ENCODE measurements at places on chromosomes 6 and 20. TPM values are rescaled to one million over a fixed set of nuclear protein-coding genes. Genes with fewer than 3 reads are reported as not detected.
A peak's percentile ranks its signal among the peaks of the same experiment; 100 is the strongest.

GRCh38 chr20:57870597-57871236 is 160.9 kb upstream of the PMEPA1 start:
- no peak for DNase-seq

DNA sequence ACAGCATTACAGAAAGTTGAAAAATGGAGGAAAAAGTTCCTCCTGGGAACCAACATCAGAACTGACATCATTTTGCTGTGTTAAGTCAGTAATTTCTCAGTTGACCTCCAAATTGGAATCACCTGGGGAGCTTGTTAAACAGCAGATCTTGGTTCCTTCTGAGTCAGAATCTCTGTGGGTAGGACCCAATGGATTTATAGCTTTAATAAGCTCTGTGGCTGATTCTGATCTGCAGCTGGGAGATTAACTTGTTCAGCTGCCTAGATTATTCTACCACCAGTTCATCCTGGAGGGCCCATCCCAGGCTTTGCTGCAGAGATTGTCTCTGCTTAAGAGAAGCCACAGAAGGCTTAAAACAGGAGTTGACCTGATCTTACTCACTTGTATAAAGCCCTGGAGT is 90.7 kb upstream of the POPDC3 start:
- no peak for DNase-seq

GRCh38 chr6:127864701-127865100 is 36.2 kb downstream of the THEMIS start:
- DNase-seq: no peak

DNA sequence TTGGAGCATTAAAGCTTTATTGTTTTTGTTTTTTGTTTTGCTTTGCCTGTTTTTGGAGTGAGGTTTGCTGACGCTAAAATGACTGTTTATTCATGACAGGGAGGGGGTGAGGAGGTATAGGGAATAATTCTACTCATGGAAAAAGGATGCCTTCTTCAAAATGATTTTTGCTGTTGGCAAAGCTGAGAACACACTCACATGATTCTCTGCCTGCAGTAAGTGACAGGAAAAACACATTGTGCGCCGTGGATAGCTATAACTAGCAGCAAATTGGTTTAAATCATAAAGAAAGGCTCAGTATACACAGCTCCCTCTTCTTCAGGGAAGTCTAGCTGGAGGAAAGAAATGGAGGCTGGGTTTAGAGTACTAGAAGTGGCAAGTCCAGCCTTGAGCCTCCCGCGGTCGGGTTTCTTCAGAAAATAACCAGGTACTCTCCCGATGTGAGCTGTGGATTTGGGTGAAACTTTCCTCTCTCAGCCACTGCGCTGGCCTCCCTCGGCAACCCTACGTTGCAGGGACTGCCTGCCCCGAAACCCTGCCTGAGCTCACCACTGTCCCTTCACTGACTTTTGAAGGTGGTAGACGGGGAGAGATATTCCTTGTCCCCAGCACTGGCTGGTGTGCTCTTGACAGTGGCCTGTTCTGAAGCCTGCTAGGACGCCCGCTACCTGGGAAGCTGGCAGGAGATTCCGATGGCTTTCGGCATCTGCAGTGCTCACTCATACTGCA is 278.2 kb downstream of the NRN1 start:
- no peak for DNase-seq

DNA sequence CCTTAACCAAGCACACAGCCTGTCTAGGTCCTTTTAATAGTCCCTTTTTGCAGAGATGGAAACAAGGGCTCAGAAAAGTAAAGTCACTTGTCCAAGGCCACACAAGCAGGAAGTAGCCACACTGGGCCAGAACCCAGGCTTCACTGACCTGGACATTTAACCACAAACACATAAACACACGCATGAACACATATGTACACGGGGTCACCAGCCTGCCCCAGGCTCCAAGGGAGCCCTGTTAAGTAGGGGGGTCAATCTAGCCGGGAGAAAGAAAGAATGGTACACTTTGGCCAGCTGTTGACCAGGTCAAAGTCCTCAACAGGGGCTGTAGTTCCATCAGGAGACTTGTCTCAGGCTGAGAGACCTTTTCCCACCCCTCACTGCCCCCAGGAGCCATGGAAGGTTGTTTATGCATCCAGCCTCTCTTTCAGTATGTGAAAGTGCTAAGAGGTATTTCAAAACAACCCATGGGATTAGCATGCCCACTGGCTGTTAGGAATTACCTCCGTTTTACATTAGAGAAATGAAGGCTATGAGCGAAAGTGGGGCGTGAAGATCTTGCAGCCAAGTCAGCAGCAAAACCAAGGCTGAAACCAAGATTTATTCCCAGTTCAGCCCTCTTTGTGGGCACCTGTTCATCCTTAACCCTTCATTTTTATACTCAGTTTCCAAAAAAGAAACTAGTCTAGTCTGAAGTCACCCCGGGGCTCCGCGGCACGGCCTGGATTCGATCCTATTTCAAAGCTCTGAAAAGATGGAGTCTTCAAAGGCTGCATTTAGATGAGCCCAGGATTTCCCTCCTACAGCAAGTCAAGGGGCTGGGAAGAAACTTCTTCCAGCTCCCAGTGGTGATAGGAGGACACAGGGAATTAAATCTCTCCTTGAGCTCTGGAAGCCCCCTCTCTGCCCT is 9.8 kb downstream of the SDC4 start:
- no peak for DNase-seq

DNA sequence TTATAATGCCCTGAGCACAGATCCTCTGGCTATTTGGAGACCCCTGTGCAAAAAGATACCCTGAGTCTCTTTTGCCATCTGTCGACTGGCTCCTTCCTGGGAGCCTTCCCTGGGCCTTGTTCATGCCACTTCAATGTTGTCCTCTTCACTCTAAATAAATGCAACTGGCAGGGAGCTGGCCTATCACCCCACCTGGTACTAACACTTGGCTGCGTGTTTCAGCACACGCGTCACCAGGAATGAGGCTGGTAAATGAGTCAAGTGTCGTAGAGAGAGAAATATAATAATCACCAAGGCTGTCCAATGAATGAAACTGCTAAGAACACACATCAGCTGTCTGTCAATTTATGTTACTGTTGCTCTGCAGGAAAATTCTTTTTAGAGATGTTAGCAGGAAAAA is 374.6 kb upstream of the JARID2 start:
- no peak for DNase-seq

GRCh38 chr20:3307078-3307477 is 68.1 kb upstream of the SLC4A11 start:
- DNase-seq: no peak

DNA sequence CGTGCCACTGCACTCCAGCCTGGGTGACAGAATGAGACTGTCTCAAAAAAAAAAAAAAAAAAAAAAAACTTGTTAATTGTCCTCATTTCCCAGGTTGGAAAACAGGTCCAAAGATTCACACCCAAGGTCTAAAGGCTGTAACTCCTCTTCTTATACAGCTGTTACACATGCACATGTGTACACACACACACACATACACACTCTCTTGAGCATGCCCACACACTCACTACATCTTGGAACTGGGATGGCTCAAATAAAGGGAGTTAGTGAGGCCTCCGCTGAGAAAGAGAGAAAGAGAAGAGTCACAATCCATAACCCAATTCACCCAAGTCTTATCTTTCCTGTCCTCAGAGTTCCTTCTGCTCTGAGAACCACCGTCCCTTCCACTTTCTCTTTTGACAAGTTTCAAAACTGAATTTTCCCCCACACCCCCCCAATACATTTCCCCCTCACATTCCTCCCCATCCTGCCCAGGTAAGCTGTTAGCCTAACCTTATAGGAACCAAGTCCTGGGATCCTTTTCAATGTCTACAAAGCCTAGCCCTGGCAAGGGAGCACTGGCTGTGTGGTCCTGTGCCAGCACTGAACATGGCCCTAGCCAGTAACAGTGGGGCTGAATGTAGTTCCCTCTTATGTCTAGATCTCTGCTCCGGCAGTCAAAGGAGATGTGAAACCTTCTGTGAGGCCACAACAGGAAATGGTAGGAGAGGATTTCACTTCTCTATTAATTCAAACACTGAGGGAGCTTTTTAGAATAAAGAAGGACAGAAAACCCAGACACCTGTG is 3.2 kb upstream of the HLA-DMB start:
- DNase-seq: no peak

DNA sequence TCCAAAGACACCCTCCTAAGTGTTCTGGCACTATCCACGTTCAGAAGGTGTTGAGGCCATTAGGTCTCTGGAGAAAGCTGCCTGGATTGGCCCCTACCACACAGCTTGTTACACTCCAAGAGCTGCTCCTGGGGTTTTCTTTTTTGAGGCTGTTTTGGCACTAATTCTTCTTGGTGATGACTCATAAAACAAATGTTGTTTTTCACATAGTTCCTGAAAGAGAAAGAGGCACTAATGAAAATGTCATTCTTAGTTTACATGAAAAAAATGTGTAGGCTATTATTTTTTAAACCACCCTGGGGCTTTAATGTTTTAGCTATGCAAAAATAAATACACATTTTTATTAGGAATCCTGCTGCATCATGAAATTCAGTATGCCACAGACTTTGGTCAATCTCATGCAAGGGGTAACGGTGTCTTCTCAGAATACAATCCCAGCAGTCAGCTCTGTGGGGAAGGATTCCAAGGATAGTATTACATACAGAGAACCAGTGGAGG is 38.1 kb downstream of the TBPL1 start:
- DNase-seq: no peak

DNA sequence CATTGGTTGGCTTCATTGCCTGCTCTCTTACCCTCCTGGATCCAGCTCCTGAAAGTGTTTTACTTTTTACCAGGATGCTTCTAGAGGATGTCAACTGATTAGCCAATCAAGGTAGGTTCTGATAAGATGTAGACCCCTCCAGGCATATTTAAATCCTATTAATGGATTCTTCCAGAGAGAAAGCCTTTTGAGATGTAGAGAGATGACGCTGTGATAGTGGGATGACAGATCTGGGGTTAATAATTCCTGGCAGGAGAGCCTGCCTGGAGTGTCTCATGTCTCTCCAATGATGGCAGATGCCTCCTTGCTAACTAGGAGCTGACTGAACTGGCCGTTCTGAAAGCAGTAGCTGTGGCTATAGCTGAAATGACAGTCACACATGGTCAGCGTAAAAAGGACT is 116.9 kb upstream of the DTNBP1 start:
- no peak for DNase-seq

DNA sequence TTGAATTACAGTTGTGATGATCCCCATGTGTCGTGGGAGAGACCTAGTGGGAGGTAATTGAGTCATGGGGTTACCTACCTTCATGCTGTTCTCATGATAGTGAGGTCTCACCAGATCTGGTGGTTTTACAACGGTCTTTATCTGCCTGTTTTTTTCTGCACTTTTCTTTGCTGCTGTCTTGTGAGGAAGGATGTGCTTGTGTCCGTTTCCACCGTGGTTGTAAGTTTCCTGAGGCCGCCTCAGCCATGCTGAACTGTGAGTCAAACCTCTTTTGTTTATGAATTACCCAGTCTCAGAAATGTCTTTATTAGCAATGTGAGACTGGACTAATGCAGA is 6.5 kb upstream of the RANBP9 start:
- DNase-seq: no peak

GRCh38 chr6:11586536-11586935 is 49.0 kb downstream of the TMEM170B start:
- no peak for DNase-seq

- DNase-seq: no peak
Measured at GRCh38 chr20:7029019-7029418, 261.5 kb downstream of the BMP2 start.

DNA sequence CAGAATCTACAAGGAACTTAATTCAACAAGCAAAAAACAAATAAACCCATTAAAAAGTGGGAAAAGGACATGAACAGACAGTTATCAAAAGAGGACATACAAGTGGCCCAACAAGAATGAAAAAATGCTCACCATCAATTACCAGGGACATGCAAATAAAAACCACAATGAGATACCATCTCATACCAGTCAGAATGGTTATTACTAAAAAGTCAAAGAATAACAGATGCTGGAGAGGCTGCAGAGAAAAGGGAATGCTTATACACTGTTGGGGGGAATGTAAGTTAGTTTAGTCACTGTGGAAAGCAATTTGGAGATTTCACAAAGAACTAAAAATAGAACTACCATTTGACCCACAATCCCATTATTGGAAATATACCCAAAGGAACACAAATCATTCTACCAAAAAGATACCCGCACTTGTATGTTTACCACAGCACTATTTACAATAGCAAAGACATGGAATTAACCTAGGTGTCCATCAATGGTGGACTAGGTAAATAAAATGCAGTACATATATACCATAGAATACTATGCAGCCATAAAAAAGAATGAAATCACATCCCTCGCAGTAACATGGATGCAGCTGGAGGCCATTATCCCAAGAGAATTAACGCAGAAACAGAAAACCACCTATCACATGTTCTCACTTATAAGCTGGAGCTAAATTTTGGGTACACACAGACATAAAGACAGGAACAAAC is 48.4 kb downstream of the RNGTT start:
- DNase-seq: no peak

GRCh38 chr6:4313044-4313686 is 177.8 kb upstream of the ECI2 start:
- DNase-seq: peak; percentile 82

DNA sequence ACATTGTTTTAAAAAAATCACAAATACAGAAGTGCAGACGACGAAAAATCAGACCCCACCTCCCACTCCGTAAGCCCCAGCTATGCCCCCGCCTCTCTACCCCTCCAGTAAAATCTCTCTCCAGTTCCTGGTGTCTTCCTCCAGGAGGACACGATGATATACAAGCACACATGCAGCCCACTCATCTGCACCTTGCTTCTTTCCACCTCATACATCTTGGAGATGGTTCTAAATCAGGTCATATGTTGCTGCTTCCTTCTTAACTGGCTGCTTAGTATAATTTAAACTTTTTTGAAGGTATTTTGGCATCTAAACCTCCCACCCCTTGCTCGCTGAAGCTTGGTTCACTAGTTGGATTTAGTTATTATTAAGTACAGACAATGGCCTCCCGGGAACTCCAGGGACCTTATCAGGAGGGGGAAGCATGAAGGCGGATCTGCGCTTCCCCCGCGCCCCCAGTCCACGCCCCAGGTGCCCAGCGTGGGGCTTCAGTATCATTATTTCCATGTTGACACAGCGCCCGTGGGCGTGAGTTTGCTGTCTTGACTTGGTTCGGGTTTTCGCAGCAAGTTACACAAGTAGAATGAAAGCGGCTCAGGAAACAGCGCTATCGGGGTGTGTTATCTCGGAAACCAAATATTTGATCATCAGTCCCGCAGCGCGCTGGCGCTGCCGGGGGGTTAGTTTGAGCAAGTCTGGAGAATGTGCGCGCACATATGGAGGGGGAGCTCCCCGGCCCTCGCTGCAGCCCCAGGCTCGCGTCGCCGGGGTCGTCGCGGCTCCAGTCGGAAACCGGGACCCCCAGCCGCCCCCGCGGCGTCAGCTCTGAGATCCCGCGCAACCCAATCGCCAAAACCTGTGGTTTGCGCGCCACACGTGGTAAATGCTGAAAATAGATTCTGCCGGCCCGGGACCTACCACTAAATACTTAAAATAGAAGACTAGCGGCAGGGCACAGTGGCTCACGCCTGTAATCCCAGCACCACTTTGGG is 2.3 kb downstream of the BMP7 start:
- DNase-seq: no peak

GRCh38 chr6:69791065-69791471 is 5.7 kb downstream of the LMBRD1 start:
- peak; percentile 72 for DNase-seq

SPATS1 gene
- not detected for total RNA-seq

CRISP2 gene
- 0.06 TPM for total RNA-seq

ARMH2 gene
- not detected for total RNA-seq

All from epithelial cell of proximal tubule (primary cell).